ENCODE measurements at places on chromosomes 4 and X.

- DNase-seq, result no peak
Measured at GRCh38 chrX:22135171-22135711, 103.1 kb downstream of the PHEX start.

DNA sequence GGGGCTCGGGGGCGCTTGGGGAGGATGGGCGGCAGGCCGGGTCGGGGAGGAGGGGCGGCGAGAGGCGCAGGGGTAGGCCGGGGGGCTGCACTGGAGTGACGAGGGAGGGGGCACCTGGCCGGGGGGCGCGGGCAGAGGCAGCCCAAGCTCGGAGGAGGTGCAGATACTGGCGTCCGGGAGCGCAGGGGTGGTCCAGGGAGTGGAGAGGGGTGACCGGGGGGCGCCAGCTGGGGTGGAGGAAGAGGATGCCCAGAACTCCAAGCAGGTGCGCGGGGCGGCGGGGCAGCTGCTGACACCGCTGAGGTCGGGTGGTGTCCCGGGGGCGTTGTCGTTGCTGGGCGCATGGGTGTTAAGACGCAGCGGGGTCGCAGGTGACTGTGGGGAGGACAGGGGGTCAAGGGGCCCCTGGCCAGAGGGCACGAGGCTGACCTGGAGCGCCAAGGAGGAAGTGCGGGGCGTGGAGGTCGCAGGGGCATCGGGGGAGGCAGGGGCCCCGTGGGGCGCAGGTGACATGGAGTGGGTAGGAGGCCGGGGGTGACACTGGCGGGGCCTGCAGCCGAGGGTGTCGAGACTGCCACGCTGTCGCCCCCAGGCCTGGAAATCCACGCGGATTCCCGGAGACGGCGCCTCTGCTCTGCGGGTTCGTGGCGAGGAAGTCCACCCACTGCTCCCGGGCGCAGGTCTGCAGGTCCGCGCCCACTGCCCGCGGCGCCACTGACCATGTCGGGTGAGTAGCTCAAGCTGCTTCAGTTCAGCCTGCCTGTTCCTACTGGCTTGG, 928 bp downstream of the GYG2 start:
- DNase-seq, result peak; percentile 57

- DNase-seq, result no peak
Measured at GRCh38 chrX:103730147-103730795, 19.6 kb downstream of the TMEM31 start.

GRCh38 chr4:139559089-139559479, 3.1 kb upstream of the SETD7 start:
- DNase-seq, result no peak

GRCh38 chr4:67691328-67691727, 9.6 kb downstream of the UBA6 start:
- DNase-seq, result no peak

DNA sequence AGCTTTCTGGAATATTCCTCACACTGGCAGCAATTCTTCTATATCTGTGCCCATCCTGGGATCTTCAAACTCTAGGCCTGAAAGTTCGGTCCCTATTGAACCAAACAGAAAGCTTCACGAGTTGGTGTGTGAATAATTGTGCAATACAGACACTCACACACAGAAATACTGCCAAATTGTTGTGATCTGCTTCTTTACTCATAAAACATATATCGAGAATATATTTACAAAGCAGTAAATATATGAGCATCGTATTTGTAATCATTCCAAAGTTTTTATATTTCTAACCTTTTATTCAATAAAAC, 56.6 kb upstream of the BEX4 start:
- no peak for DNase-seq

DNA sequence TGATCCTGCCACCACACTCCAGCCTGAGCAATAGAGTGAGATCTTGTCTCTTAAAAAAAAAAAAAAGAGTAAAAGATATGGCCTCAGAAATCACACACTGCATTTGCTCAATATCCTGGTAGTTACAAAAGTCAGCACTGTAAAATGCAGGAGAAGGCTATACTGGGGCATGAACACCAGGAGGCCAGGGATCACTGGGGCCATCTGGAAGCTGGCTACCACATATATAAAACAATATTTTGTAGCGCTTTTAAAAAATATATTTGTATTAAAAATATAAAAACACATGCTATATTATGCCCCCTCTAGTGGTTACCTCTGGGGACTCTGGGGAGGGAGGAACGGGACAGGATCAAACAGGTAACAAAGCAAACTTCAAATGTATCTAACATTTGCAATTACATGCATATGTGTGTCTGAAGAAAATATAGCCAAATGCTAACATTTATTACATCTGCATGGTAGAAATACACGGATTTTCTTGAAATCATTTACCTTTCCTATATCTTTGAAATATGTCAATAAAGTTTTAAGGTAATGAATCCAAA, 4.0 kb downstream of the C4orf46 start:
- no peak for DNase-seq

DNA sequence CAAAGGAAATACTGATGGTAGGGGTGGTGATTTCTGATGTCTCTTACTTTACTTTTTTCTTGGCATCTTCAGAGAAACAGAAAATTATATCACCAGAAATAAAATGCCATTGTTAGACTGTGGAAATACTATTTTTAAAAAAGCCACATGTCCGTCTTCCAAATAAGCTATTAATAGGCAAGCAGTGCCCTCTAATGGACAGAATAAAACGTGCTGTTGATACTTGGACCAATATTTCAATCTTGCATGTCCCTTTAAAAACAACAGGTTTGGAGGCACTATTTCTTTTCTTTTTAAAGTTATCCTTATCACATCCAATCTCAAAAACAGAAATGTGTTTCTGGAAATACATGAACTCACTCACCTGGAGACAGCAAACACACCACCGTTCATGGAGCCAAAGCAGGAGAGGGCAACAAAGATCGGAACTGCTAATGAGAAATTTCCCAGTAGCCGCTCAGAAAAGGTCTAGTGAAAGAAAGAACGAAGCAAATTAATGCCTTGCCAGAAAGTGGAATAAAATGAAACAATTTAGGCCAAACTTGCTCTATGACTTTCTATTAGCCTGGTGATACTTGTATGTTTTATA, 59.2 kb downstream of the SLC7A11 start:
- peak; percentile 83 for DNase-seq

DNA sequence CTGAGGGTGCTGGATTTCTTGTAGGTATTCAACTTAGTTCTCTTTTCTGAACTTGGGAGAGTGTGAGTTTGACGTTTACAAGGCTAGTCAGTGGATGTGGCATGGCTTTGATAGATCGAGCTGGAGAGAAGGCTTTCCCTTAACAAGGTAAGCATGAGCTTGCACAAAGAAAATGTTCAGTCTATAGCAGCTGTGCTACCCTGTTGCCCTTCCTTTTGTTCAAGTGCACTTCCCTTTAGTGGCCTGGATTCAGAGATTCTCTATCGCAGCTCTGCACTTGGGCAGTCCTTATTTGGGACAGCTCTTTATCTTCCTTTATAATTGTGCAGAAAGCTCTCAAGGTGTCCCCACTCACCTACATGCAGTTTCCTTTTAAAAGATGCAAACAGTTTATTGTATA, 198.0 kb downstream of the ARHGAP24 start:
- DNase-seq, result no peak

GRCh38 chr4:68465058-68465457, 17.8 kb downstream of the TMPRSS11E start:
- no peak for DNase-seq

DNA sequence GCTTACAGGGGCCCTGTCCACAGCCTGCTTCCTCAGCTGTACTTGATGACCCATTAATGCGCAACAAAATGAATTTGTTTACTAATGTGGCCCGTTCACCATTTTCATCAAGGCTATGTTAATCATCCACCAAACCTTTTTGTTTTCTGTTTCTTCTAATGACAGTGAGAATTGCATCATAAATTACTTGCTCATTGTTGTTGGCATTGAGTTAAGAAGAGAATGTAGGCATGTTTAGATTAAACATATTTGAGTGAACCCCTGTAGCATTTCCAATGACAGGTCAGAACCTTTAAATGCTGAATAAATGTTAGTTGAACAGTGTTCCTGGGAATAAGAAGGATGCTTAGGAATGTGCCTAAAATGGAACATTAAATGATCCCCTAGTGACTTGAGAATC, 183.4 kb downstream of the SPRY1 start:
- no peak for DNase-seq

DNA sequence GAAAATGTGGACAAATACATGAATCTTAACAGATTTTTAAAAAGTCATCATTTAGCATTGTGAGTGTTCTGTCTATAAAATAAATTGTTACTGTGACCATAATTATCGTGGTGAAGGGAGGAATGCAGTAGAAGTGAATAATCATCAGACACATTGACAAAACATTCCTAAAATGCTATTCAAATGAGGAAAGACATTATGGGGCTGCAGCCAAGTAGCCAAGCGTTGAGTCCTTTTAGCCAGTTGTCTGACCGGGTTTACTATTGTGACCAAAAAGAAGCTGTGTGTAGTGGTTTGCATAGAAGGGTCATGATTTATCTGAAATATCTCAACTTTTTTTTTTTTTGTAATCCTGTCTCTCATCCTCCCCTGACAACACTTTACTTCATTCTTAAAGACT, 19.5 kb downstream of the WWC2 start:
- DNase-seq, result peak; percentile 40

DNA sequence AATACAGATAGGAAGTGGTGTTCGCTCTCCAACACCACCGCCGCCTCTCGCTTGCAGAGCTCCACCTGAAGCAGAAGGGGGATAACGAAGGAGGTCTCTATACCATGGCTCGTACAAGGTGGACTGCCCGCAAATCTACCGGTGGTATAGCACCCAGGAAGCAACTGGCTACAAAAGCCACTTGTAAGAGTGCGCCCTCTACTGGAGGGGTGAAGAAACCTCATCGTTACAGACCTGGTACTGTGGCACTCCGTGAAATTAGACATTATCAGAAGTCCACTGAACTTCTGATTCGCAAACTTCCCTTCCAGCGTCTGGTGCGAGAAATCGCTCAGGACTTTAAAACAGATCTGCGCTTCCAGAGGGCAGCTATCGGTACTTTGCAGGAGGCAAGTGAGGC, 5.2 kb upstream of the BMP15 start:
- no peak for DNase-seq

DNA sequence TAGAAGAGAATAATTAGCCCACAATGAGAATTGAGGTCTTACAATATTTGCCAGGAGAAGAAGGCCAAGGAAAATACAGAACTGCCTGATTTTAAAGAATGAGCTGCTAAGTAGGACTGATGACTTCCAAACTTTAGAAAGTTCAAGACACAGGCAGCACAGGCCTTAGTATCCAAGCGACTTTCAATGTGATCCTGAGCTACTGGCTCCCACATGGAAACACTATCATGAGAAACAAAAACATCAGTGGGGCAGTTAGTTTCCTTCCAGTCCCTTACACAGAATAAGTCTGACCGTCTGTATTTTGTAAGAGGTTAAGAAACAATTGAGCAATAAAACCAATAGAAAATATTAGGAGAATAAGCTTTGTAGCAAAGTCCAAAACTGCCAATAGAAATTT, 251.4 kb downstream of the COL25A1 start:
- DNase-seq, result no peak

GRCh38 chr4:7194251-7195140, 2.2 kb downstream of the SORCS2 start:
- DNase-seq, result peak; percentile 56

GRCh38 chrX:113947548-113947947, 636.3 kb upstream of the HTR2C start:
- no peak for DNase-seq

DNA sequence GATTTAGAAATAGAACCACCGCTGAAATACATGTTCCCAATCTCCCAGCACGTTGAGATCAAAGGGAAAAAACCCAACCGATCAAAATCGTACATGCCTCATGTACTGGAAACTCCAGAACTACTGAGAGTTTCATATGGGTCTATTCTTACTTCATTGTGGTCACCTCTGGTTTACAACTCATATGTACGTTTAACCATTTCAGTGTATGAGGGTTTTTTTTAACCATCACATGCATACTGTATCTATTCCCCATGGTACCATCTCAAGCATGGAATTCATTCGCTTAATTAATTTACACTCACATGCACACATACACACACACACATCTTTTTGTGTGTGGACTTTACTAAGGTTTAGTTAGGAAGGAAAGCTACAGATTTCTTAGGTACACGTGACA, 46.0 kb upstream of the CLNK start:
- no peak for DNase-seq

- no peak for DNase-seq
Measured at GRCh38 chr4:87567191-87567590, 38.0 kb upstream of the SPARCL1 start.

- peak; percentile 89 for DNase-seq
Measured at GRCh38 chr4:10157478-10158332, 41.1 kb upstream of the WDR1 start.

DNA sequence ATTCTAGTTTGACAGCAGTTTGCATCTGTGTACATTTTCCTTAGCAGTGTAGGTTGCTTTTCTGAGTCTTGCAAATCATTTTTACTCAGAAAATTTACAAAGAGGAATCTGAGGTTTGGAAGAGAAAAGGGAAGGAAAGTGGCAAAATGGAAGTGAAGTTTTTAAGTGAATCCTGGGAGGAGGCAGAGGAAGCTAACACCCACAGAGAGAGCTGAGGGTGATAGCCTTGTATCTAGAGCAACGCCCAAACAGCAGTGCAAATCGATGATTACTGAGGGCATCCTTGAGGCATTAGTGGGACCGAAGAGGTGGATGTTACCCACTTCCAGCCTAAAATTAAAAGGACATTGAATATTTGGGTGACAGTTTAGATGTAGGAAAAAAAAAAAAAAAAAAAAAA, 31.8 kb downstream of the KLF3 start:
- no peak for DNase-seq

DNA sequence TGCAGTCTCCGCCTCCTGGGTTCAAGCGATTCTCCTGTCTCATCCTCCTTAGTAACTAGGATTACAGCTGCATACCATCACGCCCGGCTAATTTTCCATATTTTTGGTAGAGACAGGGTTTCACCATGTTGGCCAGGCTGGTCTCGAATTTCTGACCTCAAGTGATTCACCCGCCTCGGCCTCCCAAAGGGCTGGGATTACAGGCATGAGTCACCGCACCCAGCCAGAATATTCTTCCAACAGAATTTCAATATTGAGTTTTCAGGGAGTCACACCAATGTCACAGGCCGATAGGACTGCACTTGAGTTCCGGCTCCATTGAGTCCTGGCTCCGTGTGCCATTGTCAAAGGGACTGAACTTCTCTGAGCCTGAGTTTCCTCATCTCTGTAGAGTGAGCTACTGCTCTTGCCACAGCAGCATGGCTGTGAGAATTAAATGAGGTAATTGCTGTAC, 82.9 kb downstream of the CLCN4 start:
- no peak for DNase-seq

- no peak for DNase-seq
Measured at GRCh38 chr4:85807247-85807950, 332.4 kb downstream of the ARHGAP24 start.

GRCh38 chr4:105686571-105686970, 21.9 kb downstream of the INTS12 start:
- no peak for DNase-seq

GRCh38 chr4:111595456-111595855, 549.8 kb upstream of the FAM241A start:
- DNase-seq, result no peak

- DNase-seq, result no peak
Measured at GRCh38 chrX:154731184-154731583, 19.7 kb downstream of the GAB3 start.
